Common myeloid progenitor, CD34-positive (primary cell): ENCODE measurements at places on chromosomes 3 and 15.

DNA sequence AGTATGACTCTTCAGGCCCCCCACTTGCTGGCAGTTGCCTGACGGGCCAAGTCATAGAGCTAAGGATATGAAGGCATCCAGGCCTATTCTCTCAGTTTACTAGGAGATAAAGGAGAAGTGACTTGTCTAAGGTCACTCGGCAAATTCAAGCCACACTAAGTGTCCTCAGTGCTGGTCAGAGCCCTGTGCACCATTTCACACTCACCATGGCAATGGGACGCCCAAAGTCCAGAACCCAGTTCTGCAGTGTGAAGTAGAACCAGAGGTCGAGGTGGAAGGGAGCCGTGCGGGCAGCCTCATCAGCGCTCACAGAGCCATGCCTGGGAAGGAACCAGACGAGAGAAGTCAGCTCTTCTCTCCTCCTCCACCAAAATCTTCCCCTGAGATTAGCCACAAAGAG, 11.2 kb downstream of the CLN6 start:
- DNase-seq = no peak

- no peak for DNase-seq
Measured at GRCh38 chr3:133159498-133160475, 121.6 kb downstream of the TMEM108 start.

DNA sequence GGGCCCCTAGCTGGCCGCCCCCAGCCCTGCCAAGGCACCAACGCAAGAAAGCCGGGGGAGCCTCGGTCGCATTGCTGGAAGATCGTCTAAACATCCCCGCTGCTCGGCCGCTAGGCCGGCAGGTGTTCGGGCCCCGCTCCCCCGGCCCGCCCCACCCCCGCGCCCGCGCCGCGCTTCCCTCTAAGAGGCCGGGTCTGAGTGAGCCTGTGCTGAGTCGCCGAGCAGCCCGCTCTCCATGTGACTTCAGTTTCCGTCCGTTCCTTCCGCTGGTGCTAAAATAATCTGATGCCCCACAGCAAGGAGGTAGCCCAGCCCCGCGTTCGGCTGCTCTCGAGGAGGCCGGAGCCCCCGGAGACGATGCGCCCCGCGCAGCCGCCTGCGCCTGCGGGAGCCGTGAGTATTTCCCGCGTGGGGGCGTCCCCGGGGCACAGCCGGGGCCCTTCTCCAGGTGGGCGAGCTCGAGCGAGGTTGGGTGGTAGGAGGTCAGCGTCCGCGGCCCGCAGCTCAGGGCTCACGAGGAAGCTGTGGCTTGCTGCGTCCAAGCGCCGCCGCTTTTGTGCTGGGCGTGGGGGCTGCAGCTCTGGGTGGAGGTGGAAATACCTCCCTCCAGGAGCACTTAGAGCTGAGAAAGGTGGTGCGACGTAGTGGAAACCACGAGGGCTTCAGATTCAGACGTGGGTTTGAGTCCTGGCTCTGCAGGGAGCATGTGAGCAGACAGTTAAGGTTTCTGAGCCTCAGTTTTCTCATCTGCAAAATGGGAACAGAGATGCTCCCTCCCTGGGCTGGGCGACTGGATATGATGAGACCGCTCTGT, at the start of gene NRROS:
TSS of gene NRROS (plus strand) at position 212 of the 814 bp plus-strand sequence. CDS start 14,846 bp downstream, outside the sequence.
- peak; percentile 87 for DNase-seq

DNA sequence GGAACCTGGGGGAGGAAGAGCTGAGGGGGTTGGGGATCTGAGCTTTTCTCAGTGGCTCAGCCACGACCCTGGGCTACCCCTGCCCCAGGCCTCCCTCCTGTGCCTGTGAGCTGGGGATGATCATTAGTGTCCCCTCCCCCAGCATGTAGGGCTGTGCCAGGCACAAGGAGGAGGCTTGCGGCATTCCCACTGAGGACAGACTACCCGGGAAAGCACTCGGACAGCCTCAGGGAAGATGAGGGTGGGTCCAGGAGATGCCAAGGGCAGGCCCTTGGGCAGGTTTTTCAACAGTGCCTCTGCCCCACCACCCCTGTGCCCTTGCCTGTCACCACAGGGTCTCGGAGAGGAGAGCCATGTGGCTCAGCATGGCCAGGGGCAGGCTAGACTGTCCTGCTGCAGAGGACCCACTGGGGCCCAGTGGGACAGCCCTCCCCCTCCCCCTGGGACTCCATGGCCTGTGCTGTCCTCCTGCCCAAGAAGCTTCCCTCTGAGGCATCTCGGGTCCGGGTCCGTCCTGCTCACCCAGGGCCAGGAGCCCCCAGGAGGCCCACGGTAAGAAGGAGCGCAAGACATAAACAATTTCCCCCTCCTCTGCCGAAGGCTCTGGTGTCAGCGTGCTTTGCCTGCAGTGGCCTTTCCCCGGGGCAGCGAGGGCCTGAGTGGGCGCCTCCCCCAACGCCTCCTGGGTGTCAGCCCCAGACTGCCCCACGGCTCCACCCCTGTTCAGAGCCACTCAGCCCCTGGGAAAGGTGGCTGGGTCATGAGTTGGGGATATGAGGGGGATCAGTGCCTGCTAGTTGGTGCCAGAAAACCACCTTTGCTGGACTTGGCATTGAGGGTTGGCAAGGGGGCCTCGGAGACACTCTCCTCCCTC, 192.5 kb downstream of the GOLGA6L6 start:
- DNase-seq = no peak

GRCh38 chr3:111915905-111916304, 56.8 kb downstream of the PHLDB2 start:
- DNase-seq = peak; percentile 25

- no peak for DNase-seq
Measured at GRCh38 chr3:129607391-129608068, 1.1 kb upstream of the PLXND1 start.

DNA sequence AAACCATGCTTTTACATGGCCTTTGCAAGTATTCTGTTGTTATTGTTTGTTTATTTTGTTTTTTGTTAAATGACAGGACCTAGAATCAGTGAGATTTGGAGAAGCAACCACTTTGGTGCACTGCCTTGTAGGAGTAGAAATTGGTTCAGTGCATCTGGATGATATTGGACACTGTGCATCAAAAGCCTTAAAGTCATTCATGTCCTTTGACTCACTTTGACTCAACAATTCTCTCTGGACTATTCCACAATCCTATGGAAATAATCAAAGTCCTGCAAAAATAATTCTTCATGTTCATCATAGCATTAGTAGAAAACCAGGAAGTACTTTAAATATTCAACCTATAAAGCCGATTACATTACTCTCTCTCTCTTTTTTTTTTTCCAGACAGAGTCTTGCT, 224.8 kb downstream of the ABHD5 start:
- DNase-seq = no peak

DNA sequence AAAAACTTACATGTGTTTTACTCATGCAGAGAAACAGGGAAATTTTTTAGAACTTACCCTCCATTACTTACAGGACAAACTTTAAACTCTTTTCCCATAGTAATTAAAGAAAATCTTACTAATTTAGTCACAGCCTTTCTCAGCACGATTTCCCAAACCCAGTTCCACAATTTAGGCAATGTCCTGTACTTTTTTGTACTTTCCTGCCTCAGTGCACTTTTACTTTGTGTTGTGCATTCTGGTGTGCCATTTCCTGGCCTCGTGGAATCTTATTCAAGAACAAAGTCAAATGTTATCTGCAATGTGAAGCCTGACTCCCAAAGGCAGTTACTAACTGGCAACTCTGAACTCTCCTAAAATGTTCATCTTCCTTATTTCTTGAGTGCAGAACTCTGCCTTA, 1.9 kb downstream of the SLC33A1 start:
- no peak for DNase-seq

- peak; percentile 68 for DNase-seq
Measured at GRCh38 chr3:152254041-152254440, 14.7 kb upstream of the MBNL1 start.

DNA sequence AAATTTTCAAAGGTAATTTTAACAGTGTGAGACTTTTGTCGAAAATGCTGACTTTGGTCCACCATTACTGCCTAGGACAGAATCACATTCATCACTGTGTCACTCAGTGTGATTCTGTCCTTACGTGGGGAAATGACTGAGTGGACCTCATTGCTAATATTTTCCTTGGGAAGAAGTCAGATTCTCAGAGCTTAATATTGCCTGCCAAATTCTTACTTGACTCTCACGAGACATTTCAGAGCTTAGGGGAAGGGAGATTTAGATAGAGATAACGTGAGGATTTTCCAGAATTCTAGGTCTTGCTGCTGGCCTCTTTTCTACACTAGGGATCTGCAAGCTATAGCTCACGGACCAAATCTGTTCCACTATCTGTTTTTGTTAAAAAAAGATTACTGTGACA, 270.4 kb downstream of the SUCLG2 start:
- no peak for DNase-seq

- DNase-seq = no peak
Measured at GRCh38 chr3:38549957-38550840, 54.1 kb downstream of the EXOG start.

DNA sequence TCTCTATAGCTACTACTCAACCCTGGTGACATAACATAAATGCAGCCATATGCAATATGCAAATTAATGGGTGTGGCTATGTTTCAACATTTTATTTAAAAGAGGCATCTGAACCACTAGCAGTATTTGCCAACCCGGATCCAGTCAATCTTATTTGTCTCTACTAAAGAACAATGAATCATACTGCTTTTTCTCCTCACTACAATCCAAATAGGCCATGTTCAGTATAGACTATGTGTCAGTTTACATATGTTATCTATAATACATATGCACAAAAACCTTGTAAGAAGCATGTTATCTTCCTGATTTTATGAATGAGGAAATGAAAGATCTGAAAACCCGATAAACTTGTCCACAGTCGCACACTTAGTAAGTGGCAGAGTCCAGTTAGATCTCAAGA, 125.7 kb downstream of the STAG1 start:
- peak; percentile 37 for DNase-seq

DNA sequence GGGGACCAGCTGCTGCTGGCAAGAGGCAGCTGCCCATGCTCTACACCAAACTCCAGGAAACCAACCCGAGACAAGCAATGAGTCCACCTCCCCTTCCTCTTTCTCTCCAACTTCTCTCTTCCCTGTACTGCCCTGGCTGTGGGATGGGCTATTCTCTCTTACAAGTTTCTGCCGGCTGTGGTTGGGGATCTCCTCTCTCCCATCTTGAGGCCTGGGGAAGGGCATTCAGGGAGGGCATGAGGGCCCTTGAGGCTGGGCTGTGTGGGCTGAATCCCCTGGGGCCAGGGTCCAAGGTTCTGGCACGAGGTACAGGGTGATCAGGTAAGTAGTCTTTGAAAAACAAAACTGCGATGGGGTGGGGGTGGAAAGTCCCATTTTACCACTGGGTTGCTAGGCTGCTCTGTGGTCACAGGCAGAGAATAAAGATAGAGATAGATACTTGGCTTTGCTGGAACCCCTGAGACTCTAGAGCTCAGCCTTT, 32.3 kb upstream of the CTSH start:
- no peak for DNase-seq

DNA sequence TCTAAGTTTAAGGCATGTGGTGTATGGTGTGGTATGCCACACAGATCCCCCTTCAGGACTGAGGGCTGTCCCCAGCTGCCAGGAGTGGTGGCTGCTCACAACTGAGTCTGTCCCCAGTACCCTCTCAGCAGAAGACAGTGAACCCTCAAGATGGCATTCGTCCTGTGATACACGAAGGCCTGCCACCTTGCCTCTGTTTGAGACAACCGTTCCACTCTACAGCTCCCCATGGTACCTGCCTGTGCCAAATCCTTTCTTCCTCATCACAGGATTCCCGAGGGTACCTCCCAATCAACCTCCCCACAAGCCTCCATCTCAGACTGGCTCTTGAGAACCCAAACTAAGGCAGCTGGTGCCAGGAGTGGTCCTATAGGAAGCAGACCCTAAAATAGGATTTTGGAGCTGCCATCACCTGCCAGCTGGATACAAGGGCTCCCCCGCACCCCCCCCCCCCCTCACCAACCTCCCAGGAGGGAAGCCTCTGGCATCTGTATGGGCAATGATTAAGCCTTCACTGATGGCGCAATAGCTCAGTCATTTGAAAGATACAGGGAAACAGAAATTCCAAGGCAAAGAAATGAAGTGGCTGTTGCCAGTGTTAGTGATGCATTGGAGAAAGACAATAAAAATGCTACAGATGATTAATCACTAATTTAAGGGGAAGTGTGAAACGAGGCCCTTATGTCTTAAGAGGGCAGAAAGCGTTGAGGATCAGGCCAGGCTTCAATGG, 230.0 kb upstream of the LYSMD4 start:
- no peak for DNase-seq

GRCh38 chr3:197030379-197031314, 1.0 kb upstream of the MELTF start:
- no peak for DNase-seq
